ENCODE measurements at places on chromosomes 3 and 15.

DNA sequence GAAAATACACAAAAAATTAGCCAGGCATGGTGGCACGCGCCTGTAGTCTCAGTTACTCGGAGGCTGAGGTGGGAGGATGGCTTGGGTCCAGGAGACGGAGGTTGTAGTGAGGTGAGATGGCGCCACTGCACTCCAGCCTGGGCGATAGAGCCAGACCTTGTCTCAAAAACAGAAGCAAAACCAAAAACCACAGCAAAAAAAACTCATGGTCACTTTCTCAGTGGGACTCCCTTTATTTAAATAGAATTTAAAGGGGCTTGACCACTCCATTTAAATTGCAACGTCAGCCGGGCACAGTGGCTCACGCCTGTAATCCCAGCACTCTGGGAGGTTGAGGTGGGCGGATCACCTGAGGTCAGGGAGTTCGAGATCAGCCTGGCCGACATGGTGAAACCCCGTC is 32.8 kb downstream of the ARHGAP31 start:
- no peak for DNase-seq

- no peak for DNase-seq
These were observed 53.2 kb upstream of the RASGRP1 start for GRCh38 chr15:38617831-38618230.

GRCh38 chr3:196067439-196067838 is 14.5 kb downstream of the TFRC start:
- DNase-seq: no peak

DNA sequence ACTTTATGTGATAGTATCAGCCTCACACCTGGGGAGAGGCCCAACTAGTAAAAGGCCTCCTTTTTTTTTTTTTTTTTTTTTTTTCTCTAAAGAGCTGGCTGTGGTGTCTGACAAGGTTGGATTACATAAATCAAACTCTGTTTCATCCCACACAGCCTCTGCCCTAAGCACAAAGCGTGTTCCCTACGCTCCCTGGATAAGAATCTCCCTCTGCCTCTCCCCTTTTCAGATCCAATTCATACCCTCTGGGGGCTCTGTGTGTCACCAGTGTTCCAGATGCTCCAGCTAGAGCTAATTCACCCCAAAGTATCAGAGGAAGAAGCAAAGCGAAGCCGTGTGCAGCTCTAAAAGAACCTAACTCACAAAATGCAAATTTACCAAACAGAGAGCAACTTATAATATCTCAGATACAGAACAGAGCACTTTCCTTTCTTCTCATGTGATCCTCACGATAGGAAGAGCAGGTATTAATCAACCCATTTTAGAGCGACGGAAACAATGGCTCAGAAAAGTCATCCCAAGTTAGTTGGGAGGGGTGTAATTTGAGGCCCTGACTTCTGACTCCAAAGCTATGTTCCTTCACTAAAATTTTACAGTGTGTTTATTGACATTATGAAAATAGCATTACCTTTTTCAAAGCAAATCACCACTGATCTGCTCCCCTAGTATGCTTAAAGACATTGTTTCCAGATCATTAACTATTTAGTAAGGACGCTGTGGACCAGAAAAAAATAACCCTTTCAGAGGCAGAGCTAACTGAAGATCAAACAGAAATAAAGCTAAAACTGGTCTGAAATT is 12.4 kb downstream of the BMF start:
- DNase-seq: no peak

GRCh38 chr3:29414468-29415224 is 133.8 kb downstream of the RBMS3 start:
- no peak for DNase-seq

DNA sequence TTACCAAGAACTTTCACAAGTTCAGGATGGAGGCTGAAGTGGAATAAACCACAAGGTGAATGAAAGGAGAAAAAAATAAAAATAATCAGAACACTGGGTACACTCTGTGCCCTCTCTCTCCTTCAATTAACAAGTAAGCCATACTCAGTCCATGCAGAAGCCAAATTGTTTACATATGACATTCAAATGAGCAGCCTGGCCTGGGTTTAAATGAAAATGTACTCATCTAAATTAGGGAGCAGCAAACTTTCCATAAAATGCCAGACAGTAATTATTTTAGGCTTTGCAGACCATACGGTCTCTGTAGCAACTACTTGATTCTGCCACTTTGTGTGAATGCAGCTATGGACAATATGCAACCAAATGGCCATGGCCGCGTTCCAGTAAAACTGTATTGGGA is 376.6 kb downstream of the MAGI1 start:
- DNase-seq: no peak

DNA sequence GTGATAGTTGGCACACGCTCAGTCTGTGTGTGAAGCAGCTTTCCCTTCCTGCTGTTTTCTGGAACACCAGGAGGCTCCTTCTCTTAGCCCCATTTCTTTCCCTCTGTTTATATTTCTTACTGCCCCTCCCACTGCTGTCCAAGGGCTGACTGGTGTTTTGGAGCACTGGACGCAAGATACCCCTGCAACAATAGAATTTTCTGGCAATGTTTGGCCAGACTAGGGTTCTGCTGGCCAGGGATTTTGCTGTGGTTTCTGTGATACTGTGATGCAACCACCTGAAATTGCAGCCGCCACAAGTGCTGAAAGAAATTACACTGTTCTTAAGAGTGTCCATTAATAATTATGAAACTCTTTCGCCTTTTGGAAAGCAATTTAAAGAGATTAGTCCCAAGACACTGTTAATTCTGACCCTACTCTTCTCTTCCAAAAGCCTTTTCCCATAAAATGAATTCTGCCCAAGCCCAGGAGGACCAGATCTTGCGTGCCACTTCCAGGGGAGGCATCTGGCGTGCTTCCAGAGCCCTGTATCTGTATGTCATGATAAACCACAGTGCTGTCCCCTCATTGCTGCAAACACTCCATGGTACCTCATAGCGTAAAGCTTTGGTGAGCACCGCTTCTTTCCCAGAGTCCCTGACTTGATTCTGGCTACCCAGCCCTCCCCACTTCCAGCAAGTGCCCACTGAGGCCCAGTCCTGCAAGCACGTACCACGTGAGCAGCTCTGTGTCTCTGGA is 159.4 kb upstream of the CHRM5 start:
- DNase-seq: no peak

- DNase-seq: no peak
These were observed 64.3 kb upstream of the LRRN1 start for GRCh38 chr3:3734881-3735280.

- DNase-seq: no peak
These were observed 14.1 kb downstream of the KLF15 start for GRCh38 chr3:126342991-126343648.
